Anterior cingulate cortex (tissue), 58 donors: ENCODE measurements at places on chromosomes 12 and 14.

DNA sequence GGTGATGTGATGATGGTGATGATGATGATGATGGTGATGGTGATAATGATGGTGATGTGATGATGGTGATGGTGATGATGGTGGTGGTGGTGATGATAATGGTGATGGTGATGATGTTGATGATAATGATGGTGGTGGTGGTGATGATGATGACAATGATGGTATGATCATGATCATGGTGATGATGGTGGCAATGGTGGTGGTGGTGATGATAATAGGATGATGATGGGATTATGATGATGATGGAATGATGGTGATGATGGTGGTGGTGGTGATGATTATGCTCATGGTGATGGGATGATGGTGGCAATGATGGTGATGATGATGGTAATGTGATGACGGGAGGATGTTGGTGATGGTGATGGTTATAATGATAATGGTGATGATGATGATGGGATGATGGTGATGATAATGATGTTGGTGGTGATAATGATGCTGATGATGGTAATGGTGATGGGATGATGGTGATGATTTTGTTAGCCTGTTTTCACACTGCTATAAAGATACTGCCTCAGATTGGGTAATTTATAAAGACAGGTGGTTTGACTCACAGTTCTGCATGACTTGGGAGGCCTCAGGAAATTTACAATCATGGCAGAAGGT is 314.8 kb upstream of the SFSWAP start:
- DNase-seq, result no peak

- no peak for DNase-seq
Measured at GRCh38 chr12:28884904-28885679, 264.0 kb upstream of the FAR2 start.

DNA sequence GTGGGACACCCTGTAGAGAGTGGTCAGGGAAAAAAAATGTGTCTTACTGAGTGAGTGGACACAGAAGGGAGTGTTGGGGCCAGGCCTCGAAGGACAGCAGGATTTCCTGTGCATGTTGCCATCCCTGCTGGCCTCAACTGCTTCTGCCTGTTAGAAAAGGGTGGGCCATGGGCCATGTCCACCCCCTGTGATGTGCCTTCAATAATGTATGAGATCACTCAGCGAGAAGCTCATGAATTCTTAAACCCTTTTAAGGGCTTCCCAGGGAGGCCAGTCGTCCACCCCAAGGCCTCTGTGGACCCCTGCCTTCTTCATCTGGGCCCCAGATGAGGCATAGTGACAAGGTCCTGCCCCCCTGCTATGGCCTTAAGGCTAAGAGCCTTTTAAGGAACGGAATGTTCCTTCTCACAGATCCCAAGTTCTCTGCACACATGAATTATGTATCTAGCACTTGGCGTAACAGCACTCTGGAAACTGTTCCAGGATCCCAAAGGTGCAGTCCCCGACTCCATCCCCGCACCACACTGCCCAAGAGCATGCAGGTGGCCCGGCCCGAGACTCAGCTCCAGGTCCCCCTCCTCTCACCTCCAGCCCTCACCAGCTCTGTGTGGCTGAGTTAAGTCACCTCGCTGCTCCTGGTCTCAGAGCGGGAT is 8.9 kb upstream of the C14orf132 start:
- DNase-seq, result no peak

DNA sequence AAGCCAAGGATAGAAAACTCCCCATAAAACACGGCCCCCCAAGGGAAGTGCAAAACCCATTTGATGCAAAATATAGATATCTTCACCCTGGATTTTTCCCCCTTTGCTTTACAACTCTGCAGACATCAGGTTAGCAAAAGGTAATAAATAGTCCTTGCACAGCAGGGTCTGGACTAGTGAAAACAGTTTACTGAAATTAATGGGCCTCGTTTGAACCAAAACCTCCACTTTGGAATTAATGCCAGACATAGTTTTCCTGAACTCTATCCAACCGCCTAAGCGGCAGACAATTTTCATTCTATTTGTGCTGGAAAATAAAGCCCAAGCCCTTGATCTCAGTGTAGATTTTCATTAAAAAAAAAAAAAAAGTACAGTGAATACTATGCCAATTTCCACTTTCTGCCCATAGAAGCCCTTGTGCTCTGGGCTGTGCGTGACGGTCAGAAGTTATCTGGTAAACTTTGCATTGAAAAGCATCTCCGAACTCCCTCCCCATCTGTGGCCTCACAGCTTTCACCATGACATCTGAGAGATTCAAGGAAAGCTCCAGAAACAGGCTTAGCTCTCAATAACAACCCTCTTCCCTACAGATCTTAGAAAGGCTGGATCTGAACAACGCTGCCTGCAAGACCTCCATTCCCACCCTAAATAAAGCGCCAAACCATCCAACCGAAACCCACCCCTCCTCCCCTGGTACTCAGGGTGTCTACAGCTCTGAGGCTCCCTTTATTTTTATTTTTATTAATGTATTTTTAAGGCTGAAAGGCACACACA is 11.0 kb upstream of the IRF2BPL start:
- no peak for DNase-seq

GRCh38 chr14:93953739-93954515 is 22.4 kb downstream of the ASB2 start:
- no peak for DNase-seq

DNA sequence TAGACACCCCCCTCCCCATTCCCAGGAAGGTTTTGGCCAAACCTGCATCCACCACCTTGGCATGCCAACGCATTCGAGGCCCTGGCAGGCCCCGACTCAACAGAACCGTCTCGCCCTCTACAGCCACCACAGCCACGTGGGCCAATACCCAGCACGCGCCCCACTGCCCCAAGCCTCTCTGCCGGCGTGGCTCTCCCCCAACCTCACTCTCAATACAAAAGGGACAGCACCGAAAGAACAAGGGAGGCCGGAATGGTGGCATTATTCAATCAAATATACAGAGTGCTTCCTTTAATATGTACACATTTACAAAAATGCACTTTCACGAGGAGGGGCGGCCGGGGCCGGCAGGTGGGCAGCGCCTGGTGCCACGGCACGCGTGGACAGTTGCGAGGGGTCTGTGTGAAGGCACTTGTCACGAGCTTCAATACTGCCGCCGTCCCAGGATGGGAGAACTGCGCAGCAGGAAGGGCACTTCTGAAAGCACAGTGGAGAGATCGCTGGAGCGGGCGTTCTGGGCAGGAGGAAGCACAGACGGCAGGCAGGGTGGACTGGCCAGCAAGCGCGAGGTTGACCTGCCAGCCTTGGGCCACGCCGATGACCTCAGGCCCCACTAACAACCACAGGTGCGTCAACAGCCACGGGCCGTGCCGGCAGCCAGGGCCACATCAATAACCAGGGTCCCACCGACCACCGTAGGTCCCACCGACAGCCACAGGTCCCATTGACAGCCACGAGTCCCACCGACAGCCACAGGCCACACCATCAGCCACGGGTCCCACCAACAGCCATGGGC is 26.9 kb downstream of the JAG2 start:
- no peak for DNase-seq

DNA sequence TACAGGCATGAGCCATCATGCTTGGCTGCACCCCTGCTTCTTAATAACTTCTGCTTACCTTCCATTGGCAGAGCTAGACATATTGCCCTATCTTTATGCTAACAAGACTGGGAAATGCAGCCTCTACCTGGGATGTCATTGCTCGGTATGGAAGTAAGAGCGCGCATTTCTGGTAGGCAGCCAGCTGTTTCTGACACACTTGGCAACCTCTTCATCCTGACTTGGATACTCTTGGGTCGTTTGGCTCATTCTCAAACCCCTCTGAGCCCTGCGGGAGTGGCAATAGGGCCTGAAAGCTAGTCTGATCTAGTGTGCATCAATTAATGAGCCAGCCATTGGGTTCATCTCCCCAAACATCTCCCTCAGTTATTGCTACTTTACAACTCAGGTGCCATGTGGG is 5.4 kb upstream of the PLBD1 start:
- no peak for DNase-seq

GRCh38 chr12:83318386-83319098 is 631.8 kb downstream of the TMTC2 start:
- DNase-seq, result no peak

GRCh38 chr12:4379405-4379804 is at the start of gene FGF23:
Gene FGF23, minus strand, starts transcription at chr12:4379712. Its CDS starts 130 bp downstream, at chr12:4379582.
- DNase-seq, result no peak

DNA sequence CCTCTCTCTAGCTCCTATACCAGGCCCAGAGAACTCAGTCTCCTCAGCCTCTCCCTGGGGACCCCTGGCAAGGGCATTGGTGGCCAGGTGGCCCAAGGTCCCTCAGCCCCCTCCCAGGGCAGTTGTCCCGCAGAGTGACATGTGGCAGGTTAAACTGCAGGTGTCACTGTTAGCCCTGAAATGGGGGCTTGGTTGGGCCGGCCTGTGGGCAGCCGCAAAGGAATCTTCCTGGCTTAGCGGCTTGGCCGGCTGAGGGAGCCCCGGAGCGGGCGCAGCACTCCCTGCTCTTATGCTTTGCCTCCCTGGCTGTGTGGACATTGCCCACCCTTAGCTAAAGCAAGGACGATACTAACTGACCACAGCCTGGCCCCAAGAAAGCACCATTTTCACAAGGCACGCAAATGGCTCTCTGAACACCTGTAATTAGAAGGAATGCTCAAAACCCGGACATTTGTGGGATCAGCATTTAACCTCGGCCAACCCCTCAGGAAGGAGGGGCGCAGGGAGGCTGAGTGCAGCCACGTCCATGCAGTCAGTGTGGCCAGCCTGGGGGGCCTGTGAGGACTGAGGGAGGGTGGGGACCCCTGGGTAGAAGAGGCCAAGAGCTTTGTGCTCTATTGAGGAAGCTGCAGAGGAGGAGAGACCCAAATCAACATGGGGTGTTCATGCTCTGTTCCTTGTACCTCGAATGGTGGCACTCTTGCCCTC is 82.2 kb downstream of the PAPOLA start:
- no peak for DNase-seq

- DNase-seq, result no peak
Measured at GRCh38 chr14:89773151-89773550, 181.4 kb downstream of the EFCAB11 start.

- no peak for DNase-seq
Measured at GRCh38 chr12:132288516-132289215, 40.7 kb downstream of the GALNT9 start.

GRCh38 chr14:101196795-101197590 is 293.5 kb upstream of the RTL1 start:
- DNase-seq, result no peak

- no peak for DNase-seq
Measured at GRCh38 chr12:29581631-29582030, 84.1 kb upstream of the OVCH1 start.

- DNase-seq, result no peak
Measured at GRCh38 chr14:105849933-105850626, 323.7 kb downstream of the TMEM121 start.

GRCh38 chr12:29781705-29782266 is 2.0 kb downstream of the TMTC1 start:
- no peak for DNase-seq

- no peak for DNase-seq
Measured at GRCh38 chr12:56723889-56724700, 1.0 kb downstream of the NACA start.

DNA sequence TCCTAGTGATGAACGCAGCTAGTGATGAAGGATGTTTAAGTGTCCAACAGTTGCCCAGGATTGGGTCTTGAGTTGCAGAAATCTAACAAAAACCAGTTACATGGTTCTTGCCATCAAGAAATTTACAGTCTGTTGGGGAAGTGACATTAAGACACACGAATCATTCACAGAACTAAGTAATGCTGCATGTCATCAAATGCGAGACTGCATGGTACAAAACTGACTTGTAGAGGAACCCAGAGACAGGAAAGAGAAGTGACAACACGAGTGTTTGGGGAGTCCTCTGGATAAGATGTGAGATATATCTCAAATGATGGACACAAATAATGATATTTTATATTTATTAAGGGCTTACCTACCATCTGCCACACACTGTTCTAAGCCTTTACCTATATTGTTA is 6.1 kb upstream of the SYNE3 start:
- no peak for DNase-seq

DNA sequence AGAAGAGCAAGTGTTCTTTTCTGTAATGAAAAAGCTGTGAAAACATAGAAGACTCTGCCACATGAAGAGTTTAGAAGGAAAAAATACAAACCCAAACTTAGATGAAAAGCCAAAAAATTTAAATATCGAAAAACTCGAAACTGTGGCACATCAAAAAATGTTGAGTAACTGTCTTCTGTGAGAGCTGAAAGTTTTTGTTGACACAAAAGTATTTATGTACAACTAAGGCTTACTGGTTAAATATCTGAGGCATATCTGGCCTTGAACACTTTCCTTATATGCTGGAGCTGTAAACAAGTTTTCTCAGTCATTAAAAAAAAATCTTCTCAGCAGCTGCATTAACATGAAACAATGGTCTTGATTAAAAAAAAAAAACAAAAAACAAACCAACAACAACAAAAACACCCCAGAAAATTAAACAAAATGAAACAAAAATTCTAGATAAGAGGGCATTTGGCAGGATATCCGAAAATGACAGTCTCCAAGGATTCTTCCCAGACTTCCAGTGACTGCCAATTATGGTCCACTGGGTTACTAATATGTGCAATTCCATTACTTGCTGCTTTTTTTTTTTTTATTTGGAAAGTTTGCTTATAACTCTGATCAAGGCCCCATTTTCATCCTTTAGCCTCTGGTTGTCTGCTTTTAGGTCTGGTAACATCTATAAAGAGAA is 84.7 kb upstream of the PAWR start:
- DNase-seq, result no peak

DNA sequence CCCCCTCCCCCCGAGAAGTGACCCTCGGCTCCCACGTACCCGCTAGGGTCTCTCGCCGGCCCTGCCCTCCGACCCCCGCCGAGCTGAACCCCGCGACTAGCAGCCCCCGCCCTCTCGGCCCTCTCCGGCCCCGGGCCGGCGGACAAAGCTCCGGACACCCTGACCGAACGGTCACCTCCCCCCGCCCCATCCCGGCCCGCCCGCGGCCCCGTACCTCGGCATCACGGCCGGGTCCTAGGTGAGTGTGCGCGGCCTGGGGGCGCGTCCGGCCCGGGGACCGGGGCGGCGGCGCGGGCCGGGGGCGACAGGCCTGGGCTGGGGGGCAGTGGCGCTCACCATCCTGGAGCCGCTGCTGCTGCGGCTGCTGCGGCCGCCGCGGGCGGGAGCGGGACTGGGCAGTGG is at the start of gene FIGNL2:
FIGNL2 (minus strand) TSS at position 393 of the 402 bp plus-strand sequence. CDS start 26,305 bp downstream, outside the sequence.
- no peak for DNase-seq

GRCh38 chr12:117567644-117568216 is 206.3 kb upstream of the NOS1 start:
- DNase-seq, result no peak

GRCh38 chr14:70924521-70924920 is 17.3 kb downstream of the PCNX1 start:
- DNase-seq, result no peak

DNA sequence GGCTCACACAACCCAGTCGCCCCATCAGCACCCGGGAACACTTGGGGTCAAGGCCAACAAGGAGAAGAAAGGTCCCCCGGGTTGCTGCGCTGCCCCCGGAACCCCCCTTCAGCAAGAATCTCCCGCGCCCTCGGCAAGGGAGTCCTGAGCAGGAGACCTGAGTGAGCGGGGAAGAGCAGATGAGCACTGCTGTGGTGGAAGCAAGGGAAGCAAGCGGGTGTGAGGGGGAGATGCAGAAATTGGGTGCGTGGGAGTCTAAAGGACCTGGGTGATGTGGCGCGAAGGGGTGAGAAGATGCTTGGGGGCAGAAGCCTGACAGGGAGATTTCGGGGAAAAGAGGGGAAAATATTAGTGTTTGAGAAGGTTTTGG is 105.5 kb upstream of the PRB2 start:
- DNase-seq, result no peak

GRCh38 chr14:95138876-95139275 is 18.5 kb downstream of the DICER1 start:
- no peak for DNase-seq
